ENCODE measurements at places on chromosomes 5 and 9.

- peak; percentile 94 for DNase-seq
Observed at GRCh38 chr5:43105369-43106289, 15.1 kb upstream of the ZNF131 start.

DNA sequence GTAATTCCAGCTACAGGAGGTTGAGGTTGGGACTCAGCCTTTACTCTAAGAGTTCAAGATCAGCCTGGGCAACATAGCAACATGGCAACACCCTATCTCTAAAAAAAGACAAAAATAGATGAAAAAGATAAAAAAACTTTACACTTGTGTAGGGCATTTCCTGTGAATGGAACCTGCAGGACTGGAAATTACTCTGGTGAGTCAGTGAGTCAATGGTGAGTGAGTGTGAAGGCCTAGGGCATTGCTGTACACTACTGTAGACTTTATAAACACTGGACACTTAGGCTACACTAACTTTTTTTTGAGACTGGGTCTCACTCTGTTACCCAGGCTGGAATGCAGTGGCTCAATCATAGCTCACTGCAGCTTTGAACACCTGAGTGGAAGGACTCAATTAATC, 19.5 kb upstream of the ARSI start:
- peak; percentile 37 for DNase-seq

DNA sequence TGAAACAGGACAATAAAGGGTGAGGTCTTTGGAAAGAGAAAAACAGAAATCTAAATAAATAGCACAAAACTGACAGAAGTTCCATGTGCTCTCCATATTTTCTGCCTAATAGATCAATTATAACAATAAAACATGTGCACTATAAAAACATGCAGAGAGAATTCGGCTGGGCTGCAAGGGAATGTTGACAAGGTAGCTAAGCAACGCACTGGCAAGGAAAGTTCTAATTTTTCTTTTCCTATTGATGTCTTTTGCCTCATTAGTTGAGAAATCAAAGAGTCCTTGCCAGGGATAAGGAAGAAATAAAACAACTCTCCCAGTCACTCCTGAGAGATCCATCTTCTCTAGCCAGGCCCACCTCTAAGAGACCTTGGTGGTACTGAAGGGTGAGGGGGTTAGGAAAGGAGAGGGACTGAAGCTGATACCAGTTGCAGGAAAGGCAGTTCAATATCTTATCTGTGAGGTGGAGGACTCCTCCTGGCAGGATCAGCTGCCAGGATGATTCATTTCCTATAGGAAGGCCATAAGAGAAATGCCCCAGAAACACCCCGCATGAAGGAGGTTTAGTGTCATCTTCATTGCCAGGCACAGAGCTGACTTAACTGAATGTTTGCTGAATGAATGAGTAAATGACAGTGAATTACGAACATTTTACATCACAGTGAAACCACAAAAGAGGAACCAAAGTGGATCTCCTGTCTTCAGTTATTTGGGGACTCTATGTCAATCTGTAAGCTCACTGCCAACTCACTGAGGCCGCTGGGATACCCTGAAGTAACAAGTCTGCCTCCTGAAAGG, 63.7 kb upstream of the IFNK start:
- DNase-seq: peak; percentile 15

DNA sequence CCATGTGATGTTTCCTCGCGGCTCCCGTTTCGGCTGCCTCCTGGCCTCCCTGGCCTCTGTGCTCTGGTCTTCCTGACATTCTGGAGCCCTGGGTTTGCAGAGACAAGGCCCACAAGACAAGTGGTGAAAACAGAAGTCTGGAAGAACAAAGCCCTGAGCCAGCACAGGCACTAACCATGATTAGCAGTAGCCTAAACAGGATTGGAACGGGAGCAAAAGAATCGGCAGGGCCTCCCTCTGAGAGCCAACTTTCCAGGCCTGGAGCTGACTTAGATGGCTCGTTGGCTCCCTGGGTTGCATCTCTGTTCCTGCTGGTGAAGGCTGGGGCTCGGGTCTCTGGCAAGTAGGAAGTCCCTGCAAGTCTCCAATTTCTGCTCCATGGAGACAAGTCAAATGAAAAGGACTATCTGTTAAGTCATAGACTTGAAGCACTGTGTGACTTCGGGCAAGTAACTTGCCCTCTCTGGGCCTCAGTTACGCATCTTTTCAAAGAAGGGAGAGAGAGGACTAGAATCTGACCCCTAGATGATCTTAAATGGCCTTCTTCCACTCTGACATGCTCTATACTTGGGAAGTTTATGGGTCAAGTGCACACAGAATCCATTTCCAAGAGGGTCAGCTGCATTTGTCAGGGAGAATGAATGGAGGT, 3.3 kb downstream of the COL27A1 start:
- no peak for DNase-seq

- no peak for DNase-seq
Observed at GRCh38 chr5:99243111-99243510, 314.3 kb upstream of the CHD1 start.

- no peak for DNase-seq
Observed at GRCh38 chr5:80852331-80853245, 107.6 kb upstream of the RASGRF2 start.

GRCh38 chr9:70398145-70398556, 16.3 kb downstream of the KLF9 start:
- DNase-seq: peak; percentile 6

- peak; percentile 95 for DNase-seq
Observed at GRCh38 chr5:34686762-34687268, 30.7 kb downstream of the RAI14 start.

GRCh38 chr5:17221843-17222636, 4.6 kb downstream of the BASP1 start:
- no peak for DNase-seq

DNA sequence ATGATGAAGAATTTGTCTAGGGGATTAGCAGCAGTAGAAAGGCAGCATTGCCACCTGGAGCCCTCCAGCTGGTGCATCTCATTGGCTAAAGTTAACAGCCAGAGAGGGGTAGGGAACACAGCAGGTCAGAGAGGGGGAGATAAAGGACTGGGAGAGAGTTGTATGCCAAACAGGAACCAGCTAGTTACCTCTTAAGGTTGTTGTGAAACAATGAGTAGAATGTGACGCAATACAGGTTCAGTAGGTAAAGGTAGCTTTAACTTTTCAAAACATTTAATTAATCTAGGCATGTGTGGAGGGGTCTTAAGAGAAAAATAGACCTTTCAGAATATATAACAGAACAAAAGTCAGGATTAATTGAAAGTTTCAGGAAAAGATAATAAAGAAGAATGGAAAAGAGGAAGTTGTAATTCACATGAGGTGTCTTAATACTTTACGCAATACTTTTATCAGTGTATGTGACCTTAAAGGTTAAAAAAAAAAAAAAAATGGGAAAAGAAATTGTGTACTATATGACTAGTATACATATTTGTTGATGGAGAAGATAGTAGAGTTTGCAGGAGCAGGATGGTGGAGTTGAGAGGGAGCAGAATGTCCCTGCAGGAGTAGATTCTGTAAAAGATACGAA, 14.3 kb downstream of the FBXO38 start:
- peak; percentile 37 for DNase-seq

DNA sequence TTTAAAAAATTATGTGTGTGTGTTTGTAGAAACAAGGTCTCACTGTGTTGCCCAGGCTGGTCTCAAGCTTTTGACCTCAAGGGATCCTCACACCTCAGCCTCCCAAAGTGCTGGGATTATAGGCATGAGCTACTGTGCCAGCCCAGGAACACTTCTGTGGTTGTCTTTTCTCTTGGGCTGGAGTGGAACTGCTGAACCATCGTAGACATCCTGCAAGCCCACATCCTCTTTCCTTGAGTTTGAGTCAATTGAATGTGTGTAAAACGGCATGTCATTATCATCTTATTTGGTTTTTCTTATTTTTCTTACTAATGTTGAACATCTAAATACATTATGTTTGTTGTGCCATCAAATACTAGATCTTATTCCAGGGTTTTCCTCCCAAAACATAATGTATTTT, 40.0 kb downstream of the EHMT1 start:
- no peak for DNase-seq

DNA sequence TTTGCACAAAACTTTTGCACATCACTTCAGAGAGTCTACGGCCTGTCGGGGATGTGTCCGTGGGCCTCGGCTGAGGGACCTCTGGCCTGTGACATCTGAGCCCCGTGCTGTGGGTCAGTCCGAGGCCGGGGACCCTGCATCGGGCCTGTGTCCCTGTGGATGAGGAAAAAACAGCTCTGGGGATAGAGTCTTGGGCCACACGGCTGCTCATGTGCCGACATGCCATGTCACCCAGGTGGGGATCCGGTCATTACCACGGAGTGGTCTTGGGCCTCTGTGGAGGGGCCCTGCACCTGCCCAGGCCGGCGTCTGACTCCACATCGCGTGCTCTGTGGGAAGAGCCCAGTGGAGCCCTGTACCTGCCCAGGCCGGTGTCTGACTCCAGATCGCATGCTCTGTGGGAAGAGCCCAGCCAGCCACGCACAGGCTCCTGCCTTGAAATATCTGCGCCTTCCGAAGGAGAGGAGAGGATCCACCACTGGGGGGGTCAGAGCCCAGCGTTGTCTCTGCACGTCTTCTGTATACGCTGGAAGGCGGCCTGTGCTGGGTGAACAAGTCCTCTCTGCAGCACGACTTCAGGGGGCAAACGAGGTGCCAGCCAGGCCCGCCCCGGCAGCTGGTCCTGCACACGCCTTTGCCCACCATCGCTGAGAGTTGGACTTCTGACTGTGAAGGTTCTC, 27.5 kb upstream of the IRX4 start:
- DNase-seq: no peak

GRCh38 chr5:88486431-88486830, 217.8 kb upstream of the TMEM161B start:
- DNase-seq: no peak

DNA sequence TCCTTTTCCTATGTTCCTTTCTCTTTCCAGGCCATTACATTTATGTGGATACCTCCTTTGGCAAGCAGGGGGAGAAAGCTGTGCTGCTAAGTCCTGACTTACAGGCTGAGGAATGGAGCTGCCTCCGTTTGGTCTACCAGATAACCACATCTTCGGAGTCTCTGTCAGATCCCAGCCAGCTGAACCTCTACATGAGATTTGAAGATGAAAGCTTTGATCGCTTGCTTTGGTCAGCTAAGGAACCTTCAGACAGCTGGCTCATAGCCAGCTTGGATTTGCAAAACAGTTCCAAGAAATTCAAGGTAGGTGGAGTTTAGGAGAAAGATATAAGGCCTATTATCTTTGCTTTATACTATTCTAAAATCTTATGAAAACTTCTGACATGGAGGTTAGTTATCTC, 64.5 kb downstream of the MAMDC2 start:
- no peak for DNase-seq

DNA sequence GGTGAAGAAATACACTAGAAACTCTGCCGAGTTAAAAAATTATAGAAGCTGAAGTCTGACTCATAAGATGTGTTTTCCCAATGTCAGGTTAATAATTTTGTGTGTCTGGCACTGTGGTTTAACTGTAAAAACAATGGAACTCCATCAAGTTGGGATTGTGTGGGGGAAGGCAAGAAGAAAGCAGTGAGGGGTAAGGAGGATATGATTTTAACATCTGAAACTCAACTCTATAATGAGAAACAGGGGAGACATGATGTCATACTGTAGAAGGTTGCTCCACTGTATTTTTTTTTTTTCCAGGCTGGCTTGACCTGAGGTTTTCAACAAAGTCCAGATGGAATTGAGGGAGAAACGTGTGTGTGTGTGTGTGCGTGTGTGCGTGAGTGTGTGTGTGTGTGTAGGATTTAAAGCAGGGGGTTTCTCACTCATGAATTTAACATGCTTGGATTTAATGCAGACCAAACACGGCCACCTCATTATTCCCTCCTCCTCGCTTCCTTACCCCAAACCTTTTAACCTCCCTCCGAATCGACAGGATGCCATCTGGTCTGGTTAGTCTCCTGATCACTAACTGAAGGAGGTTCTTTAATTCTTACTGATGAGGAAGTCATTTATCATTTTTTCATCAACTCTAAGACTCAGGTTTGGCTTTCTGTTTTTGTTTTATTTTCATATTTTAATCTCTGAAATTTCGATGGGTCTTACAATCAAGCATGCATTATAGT, 140.2 kb upstream of the LPAR1 start:
- DNase-seq: peak; percentile 14

- DNase-seq: no peak
Observed at GRCh38 chr9:109417585-109418544, 80.2 kb downstream of the PTPN3 start.

GRCh38 chr9:86716326-86716922, 230.9 kb downstream of the GAS1 start:
- DNase-seq: no peak

DNA sequence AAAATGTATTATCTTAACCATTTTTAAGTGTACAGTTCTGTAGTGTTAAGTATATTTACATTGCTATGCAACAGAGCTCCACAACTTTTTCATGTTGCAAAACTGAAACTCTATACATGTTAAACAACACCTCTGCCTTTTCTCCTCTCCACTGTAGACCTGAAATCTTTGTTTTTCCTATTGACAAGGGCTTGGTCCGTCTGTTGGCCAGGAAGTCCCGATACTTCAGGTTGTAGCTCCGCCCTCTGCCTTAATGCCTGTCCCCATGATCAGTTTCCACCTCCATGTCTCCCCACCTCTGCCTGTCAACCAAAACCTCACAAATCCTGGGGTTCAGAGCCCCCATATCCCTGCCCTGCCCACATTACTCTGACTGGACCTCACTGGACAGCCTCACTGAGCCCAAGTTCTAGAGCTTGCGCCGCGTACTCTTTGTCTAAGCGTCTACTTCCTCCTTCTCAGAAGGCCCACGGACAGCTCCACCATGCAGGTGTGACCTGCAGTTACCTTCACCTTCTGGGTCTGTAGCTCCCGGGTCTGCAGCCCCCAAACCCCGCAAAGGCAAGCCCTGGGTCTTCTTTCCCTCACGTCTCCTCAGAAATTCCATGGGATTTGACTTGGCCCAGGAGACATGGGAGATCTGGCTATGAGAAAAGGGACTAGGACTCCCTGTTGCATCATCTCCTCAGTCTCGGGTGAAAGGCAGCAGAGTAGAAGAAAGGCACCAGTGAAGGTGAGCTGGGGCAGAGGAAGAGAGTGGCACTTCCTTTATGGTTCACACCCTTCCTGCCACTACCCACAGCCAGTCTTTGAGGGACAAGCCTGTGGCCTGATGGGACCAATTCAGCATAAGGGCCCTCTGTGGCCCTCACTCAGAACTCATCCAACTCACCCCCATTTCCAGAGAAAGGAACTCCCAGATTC, 8.0 kb downstream of the GLIPR2 start:
- peak; percentile 69 for DNase-seq
